ENCODE measurements at places on chromosomes 2 and 18.

- DNase-seq: no peak
These were observed 37.7 kb upstream of the NT5C1B start for GRCh38 chr2:18626958-18627650.

- DNase-seq: no peak
These were observed 22.8 kb upstream of the LRP1B start for GRCh38 chr2:142153601-142154000.

GRCh38 chr2:19114754-19115231, 243.6 kb downstream of the OSR1 start:
- DNase-seq: no peak

- DNase-seq: no peak
These were observed 66.6 kb downstream of the MYOM1 start for GRCh38 chr18:3153107-3153704.

Measured in SW 1271 (cell line).